ENCODE measurements at places on chromosomes 7 and 10.

DNA sequence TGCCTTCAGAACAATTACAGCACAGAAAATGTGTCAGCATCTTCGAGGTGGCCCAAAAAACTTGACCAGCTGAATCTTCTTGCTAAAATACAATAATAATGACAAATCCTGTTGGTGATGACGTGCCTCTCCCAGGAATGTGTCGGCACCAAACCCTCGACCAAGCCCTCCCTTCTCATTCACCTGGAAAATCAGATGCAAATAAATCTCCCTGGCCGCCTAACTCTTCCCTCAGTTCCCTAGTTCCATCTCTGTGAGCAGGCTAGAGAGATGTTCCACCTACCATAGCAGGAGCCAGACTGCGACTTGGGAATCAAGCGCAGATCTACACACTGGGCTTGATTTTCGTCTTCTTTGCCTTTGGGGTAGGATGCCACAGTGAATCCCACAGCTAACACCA lies 4.1 kb downstream of the PRSS1 start:
- no peak for DNase-seq

GRCh38 chr10:60508831-60509230 lies 119.2 kb upstream of the ANK3 start:
- no peak for DNase-seq

- DNase-seq: no peak
Measured at GRCh38 chr7:116306409-116307048, 96.2 kb downstream of the TES start.

- no peak for DNase-seq
Measured at GRCh38 chr10:32982911-32983909, 25.2 kb upstream of the ITGB1 start.

GRCh38 chr7:142455392-142455791 lies 197.5 kb upstream of the PRSS58 start:
- DNase-seq: no peak

DNA sequence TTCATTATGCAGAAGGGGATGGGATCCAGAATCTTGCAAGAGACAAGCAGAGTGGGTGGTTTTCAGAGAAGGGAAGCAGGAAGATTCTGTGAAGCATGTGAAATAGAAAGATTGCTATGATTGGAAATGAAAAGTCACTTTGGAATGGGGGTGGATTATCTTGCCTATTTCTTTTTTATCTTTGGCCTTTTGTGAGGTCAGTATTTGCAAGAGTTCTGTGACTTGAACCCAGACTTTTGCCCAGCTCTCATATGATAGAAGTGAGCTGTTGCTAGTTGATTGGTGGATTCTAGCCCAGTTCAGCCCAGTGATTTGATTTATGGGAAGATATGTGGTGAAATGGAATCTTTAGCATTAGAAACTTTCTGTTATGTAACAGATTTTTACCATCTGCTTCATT lies 17.1 kb downstream of the ENTPD7 start:
- DNase-seq: no peak

GRCh38 chr10:98295401-98295811 lies 27.4 kb upstream of the LOXL4 start:
- no peak for DNase-seq

- no peak for DNase-seq
Measured at GRCh38 chr10:1824928-1825327, 87.6 kb upstream of the ADARB2 start.

DNA sequence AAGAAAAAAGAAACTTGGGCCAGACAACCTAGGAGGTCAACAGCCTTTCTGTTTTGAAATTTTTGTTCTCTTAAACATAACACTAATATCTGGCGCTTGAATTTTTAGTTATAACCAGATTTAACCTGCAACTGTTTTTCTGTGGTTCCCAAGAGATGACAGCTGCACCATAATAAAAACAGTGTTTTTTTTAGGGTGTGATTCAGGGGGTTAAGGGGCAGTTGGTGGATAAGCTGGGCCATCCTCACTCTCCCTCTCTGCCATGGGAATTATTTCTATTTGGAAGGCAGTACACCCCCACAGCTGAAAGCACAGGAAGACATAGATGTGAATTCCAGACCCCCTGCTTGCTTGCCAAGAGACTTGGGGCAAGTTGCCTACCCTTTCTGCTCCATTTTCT lies 20.1 kb upstream of the TM9SF3 start:
- no peak for DNase-seq

- no peak for DNase-seq
Measured at GRCh38 chr7:141877365-141877764, 36.1 kb upstream of the PRSS37 start.

DNA sequence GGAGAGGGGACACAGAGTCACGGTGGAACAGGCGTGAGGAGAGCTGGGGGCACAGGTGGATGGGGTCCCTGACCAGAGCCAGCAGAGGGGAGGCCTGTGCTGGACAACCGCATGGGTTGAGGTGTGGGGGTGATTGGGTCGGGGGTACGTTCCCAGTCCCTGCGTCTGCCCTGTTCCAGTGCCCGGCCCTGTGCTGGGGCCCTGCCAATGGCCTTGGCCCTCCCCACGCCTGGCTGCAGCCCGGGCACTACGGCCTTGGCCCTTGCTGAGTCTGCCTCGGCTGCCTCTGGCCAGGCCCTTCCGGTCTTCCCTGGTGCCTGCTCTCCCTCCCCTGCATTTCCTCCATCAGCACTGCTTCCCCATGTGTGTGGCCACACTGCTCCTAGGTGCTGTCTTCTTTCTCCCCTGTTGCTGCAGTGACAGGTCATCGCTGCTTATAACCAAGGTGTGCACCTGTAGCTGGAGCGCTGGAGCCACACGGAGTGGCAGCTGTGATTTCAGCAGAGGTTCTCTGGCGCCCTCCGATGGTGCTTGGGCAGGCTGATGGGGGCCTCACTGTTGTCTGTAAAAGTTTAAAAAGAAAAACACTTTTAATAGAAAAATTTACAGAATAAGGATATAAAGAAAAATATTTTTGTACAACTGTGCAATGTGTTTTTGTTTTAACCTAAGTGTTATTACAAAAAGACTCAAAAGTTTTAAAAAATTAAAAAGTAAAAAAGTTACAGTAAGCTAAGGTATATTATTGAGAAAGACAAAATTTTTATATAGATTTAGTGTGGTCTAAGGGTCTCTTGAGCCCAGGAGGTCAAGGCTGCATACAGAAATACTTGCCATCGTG lies 45.2 kb upstream of the BHLHA15 start:
- DNase-seq: no peak

DNA sequence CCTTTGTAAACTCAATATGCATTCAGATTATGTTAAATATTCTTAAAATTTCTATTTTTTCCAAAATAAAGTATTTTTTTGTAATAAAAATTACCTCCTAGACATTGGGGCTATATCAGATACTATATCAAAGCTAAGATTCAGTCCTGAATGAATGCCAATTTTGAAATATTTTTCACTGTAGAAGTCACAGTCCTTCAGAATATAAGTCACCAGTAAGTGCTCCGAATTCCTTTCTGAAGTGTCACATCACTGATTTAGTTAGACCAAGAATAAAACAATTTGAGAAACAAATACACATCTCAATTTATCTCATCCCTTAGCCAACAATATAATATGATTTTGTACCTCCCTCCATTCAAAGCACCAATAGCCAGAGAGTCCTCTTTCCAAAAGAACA lies 33.9 kb upstream of the GSAP start:
- no peak for DNase-seq

DNA sequence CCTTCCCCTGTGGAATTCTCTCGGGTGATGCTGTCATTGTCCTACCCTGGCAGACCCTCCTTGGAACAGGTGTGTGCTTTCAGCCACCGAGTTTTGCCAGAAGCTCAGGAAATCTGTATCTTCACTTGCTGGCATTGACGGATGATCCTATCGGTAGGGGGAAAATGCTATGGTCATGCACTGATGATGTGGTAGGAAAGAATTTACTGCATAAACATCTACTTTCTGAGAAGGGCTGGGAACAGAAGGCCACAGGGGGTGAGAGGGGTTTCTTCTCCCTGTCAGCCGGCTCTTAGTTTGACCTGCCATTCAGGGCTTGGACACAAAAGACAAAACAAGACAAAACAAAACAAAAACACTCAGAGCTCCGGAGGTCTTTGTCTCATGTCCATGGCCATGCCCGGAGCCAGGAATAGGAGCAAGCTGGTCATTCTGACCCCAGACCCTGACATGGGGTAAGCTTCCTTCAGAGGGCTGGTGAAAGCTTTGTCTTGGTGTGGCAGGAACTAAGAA lies 43.6 kb upstream of the CARD11 start:
- DNase-seq: no peak

DNA sequence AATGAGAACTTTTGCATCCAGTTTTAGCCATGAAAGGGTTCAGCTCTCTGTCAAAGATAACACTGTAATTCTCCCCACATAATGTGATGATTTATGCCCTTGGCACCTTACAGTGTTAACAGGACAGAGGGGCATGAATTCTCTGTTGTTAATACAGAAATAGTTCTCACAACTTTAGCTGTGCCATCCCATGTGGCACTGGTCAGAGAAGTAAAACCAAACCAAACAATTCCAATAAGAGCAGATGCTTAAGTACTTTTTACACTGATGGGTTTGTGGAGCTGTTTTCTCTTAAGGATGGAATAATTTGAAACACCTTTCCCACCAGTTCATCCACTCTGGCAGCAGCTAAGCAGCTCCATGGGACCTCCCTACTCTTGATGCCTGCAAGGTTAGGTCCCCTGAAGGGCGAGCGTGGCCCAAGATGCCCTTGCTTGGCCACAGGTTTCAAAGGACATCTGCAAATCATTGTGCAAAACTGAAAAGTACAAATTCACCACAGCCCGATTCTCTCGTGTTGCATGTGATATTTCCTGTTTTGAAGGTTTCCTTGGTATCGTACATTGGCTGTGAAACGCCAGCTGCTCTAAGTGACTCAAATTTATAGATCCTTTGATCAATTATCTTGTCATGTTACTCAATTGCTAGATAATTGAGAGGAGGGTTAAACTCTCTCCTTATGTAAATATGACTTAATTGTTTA lies 82.5 kb upstream of the CREB5 start:
- DNase-seq: no peak

GRCh38 chr7:72405871-72406270 lies 6.3 kb downstream of the CALN1 start:
- DNase-seq: no peak

DNA sequence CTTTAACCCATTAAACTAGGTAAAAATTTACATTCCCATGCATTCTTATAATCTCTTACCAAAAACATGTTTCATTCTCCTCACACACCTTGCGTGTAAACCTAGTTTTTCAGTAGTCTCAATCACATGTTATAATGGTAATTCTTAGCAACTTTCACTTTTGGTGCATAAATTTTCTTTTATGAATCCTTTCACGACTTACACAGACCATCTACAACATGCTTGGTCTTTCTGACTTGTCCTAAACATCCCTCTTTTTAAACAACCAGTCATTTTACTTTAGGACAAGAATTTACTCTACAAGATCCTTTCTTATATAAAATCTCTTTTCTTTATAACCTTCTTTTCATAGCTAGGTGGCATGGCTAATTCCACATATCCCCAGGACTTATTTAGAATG lies 25.8 kb downstream of the FBXL13 start:
- no peak for DNase-seq

- DNase-seq: no peak
Measured at GRCh38 chr7:113026941-113027340, 59.7 kb downstream of the GPR85 start.

GRCh38 chr7:121544726-121545125 lies 148.6 kb upstream of the FAM3C start:
- no peak for DNase-seq

GRCh38 chr10:69104994-69105790 lies 17.3 kb downstream of the SRGN start:
- no peak for DNase-seq

DNA sequence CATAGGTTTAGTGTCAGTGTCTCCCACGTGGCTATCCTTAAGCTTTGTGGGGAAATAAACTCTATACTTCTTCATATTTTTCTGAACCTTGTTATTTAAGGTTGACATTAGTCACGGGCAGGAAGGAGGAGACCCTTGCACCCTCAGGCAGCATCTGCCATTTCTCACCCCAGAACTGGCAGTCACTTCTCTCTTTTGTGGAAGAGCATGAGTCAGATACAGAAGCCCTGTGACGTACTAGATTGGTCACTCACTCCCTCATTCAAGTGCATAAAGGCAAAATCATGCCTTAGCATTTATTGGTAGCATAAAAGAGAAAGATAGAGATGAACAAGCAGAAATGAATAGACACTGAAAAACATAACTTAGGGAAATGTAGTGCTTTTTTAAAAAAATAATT lies 206.0 kb upstream of the MDFIC start:
- DNase-seq: no peak

DNA sequence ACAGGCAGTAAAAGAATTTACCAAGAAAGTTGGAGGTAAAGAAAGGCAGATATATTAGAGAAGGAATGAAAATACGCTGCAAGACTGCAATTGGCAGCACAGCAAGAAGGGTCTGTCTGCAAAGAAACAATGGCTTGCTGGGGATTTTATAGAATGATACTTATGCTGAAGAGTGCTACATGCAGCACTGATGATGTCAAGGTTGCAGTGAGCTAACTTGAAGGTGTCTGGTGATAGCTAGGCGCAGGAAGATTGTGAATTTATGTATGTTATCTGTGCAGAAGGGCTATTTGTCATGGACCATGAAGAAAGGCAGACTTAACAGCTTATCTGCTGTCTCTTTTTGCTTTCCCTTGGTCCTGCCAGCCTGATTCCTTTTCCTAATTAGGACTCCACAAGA lies 319.3 kb upstream of the KMT2E start:
- DNase-seq: no peak

DNA sequence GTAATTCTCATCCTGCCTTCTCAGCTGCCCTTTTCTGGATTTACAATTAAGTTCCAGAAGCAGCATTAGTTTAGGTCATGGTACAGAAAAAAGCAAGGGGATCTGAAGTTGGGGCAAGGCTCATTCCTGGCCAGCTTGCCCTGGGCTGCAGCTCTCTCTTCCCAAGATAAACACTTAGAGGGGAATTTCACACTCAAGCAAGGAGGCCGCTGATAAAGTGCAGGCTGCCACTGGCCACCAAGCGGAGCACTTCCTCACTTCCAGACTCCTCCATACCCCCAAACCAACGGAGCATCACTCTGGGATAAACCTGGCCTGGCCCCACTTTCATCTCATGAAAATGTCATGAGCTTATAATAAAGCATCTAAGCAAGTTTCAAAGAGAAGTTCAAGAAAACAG lies 445.5 kb upstream of the MKI67 start:
- no peak for DNase-seq

- DNase-seq: no peak
Measured at GRCh38 chr7:77338260-77338659, 77.9 kb downstream of the GSAP start.

DNA sequence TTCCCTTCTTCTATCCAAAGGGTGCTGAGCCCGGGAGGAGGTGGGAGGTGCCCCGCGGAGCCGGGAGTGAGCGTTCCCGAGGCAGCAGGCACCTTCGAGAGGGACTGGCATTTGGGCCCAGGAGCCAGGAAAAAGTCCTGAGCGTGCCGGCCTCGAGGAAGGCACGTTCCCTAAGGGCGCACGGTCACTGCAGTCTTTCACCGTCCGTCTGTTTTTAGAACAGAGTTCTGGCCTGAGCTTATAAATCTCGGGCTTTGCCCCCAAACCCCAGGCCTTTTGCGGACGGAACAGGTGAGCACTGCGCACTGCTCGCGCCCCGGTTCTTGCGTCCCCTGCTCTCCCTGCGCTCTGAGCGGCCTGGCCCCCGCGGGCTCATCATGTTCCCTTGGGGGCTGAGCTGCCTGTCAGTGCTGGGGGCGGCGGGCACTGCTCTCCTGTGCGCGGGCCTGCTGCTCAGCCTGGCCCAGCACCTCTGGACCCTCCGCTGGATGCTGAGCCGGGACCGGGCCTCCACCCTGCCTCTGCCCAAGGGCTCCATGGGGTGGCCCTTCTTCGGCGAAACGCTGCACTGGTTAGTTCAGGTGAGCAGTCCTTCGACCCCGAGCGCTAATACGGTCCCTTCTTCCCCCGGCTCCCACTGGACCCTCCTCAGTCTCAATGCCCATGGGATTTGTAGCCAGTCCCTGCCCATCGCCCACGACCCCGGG lies 442 bp downstream of the CYP26C1 start:
- DNase-seq: no peak
